ENCODE measurements at places on chromosomes 12 and 14. TPM values are rescaled to one million over a fixed set of nuclear protein-coding genes. Genes with fewer than 3 reads are reported as not detected.

DNA sequence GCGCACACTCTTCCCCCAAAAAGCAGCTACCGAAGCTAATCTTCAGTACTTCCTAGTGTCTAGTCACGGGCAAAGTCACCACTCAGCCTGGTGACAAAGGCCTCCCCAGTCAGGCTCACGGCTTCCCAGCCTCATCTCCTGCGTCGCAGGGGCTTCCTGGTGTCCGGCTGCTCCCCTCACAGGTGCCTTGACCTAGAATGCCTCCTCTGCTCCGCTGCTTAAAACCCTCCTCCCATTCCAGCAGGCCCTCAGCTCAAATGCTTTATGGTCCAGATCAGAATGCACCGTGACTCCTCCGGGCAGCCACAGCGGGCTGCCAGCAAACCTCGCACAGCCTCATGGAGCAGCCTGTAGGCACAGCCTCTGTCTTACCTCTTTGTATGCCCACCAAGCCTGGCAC lies 53.1 kb downstream of the PRIMA1 start:
- no peak for DNase-seq

MGST1 gene
- total RNA-seq = 555 TPM

GRCh38 chr12:114221957-114222630 lies 183.8 kb downstream of the TBX5 start:
- DNase-seq = no peak

GRCh38 chr12:74897425-74898211 lies 312.0 kb downstream of the KCNC2 start:
- DNase-seq = no peak

Data from colonic mucosa (tissue), 4 donors.